ENCODE measurements at places on chromosomes 1 and 21.
A peak's percentile ranks its signal among the peaks of the same experiment; 100 is the strongest.

DNA sequence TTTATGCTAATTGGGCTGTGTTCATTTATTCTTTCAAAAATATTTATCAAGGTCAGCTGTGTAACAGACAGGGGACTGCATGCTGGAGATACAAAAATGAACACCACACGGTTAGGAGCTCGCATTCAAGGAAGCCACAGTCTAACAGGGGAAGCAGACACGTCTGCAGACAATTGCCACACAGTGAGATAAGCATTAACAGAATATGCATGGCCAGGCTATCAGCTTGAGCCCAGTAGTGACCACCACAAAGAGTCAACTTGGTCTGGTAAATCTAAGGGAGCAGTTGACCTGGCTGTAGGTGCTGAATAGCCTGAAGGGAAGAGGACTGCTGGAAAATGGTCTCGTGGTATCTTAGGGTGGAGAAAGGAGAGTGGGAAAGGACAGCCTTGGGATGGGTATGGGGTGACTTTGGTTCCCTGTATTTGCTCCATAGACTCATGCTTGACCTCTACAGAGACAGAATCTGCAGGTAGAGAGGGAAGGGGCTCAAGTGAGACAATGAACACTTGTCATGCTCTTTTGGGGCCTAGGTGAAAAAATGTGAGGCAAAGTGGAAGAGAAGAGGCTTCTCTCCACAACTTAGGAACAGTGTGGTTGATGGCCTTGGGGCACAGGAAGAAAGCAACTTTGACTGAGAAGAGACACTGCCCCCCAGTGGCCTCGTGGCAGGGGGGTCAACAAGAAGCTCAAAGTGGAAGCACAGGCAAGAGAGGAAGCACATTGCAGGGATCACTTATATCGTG, 7.6 kb upstream of the NPL start:
- peak; percentile 36 for DNase-seq

GRCh38 chr1:235063068-235063765, 65.4 kb downstream of the TOMM20 start:
- no peak for DNase-seq

DNA sequence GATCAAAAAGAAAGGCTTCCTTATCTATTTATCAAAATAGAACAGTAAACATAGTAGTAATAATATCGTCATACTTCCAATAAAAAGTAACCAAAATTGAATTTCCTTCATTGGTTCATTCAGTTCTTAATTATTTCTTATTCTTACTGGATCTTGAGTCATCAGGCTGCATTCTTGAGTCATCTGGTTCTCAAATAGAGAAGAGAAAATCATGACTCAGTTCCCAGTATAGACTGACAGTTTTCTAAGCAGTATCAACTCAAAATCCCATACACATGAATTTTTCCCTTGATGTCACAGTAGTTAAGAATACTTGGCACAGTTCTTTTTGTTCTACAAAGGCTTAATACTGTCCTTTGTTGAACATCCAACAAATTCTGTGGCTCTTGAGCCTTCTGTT, 626.9 kb upstream of the ADGRL4 start:
- no peak for DNase-seq

DNA sequence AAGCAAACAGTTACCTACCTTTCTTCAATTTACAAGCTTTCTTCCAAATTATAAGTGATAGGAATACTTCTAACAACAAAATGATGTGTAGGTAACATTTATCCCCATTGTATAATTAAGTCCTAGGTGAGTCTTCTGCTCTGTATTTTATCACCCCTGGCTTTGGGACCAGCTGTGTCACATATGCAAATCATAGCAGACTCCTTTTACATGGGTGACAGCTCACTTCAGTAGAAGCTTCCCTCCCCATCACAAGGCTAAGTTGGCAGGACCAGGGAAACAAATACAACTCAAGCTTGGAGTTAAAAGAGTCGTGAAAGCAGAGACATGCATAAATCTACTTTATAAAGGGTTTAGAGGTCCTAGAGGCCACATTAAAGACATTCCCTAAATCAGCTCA, 121.1 kb upstream of the RUNX1 start:
- no peak for DNase-seq

DNA sequence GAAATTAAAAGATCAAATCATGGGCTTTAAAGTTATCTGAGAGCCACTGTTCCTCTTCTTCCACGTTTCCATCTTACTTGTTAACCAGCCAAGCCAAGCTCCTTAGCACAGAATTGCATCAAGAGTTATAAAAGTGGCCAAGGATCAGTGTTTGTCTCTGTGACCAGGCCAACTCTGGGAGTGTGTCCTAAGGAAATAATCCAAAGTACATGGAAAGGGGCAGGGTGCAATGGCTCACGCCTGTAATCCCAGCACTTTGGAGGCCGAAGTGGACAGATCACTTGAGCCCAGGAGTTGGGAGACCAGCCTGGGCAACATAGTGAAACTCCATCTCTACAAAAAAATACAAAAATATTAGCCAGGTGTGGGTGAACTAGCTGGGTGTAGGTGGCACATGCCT, 10.0 kb upstream of the MPZL1 start:
- DNase-seq, result no peak

GRCh38 chr1:105608713-105609112, 1447.8 kb upstream of the PRMT6 start:
- no peak for DNase-seq

GRCh38 chr1:44798481-44799365, 1.5 kb upstream of the PLK3 start:
- no peak for DNase-seq

DNA sequence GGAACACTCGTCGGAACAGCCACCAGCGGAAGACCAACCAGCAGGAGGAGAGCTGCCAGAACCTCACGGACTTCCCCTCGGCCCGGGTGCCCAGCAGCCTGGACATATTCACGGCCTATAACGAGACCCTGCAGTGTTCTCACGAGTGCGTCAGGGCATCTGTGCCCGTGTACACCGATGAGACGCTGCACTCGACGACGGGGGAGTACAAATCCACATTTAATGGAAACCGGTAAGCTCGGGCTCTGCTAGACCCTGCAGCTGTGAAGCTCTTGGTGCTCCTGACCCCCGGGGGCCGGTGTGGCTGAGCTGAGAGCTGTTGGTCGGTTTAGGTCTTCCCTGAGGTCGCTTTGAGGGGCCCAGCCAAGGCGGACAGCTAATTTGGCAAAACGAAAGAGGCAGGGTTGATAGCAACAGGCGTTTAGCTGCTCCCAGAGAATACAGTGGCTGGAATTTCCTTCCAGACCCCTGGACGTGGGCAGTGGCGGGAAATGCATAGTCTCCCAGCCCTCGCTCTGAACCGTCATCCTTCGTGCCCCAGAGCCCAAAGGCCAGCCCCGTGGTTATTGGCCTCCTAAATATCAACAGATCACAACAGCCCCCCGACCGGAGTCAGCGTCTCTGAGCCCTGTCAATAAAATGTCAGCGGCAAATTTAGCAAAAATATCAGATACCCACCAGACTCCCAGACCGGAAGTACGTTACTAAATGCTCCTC, 118.0 kb downstream of the AJAP1 start:
- DNase-seq, result no peak

DNA sequence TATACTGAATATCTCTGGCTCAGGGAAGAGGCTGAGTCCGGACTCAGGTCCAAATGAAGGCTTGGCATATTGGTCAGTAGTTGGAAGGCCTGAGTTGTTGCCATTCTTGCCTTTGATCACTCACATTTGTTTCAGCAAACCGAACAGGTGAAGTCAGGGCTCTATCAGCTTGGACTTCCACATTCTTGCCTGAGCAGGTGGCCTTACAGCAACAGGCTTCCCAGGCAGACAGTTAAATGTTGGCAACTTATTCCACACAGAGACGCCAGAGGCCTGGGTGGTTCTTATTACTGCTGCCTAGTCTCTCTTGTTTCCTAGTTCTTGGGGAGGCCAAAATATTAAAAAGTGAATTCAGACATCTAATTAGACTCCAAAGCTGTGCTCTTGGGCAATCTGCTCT, 36.6 kb downstream of the XCL2 start:
- DNase-seq, result no peak

DNA sequence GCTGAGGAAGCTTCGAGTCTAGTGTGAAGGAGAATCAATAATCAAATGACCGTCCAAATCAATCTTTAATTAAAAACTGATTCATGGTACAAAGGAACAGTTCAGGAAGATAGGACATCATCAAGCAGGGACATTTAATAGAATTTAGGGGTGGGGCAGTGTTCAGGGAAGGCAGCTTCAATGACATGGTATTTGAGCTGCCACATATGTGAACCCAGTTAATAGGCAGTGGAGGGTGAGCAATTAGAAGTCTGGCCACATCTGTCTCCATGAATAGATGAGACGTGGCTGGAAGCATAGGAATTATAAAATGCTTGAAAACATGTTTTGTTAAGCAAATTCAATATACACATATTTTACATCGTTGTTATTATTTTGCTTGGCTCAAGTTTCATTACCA, 362.7 kb downstream of the PRDM2 start:
- no peak for DNase-seq

DNA sequence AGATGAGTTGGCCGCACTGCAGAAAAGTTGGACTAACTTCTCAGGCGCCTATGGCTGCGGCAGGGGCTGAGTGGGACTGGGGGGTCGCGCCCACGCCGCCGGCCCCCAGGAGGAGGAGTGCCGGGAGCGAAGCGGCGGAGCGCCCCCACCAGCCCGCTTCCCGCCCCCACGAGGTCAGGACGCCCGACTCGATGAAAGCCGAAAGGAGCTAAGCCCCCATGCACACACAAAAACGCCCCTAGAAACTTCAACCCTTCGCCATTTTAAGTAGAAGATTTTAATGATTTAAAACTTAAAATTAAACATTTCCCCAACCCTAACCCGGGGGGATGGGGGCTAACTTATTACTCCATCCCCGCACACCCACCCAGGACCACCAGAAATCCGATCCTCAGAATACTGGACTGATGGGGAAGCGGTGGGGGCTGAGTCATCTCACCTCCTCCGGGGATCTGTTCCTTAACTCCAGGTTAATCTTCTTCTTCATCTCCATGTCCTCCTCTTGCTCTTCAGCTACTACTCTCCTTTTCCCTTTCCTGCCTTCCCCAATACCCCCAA, 539 bp downstream of the ANP32E start:
- DNase-seq, result no peak

DNA sequence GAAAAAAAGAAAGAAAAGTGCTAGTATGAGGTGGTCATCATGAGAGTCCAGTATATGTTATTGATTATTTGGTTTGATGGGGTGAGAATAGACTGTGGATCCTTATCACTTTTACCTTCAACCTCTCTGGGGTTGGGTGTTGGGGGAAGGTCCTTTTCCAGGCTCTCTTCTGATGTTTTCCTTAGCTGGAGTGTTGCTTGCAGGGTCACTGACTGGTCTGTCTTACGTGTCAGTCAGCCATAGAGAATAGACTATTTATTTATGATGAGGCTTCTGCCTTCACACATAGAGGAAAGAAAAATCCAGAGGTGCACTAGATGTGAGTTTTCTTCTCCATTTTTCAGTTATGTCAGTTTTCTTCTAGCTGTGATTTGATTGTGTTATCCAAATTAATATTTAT, 36.5 kb downstream of the MAP3K21 start:
- no peak for DNase-seq

DNA sequence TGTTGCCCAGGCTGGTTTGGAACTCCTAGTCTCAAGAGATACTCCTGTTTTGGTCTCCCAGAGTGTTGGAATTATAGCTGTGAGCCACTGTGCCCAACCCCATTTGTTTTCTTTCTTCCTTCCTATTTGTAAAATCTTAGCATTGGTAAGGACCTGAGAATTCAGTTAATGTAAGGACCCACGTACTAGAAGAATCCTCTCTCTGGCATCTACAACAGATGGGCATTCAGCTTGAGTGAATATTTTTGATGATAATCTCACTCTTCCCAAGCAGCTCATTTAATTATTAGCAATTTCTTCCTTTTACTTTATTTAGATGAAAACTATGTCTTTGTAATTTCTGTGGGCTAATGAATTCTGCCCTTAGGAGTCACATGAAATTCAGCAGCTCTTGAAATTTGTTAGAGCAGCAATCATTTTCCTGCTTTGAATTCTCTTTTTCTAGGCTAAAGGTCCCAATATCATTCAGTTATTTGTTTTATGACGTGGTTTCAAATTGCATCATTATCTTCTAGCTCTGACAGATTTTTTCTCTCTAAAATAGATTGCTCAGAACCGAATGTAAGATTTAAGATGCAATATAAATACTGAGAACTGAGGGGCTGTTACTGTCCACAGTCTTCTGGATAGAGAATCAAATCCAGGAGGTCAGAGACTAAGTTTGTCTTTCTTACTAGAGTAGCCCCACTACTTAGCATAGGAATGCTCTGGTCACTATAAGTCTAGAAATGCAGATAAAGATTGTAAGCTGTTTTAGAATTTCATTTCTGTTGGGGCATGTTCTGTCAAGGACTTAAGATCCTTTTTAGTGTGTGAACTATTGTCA, 59.4 kb downstream of the EPB41 start:
- DNase-seq, result no peak

GRCh38 chr1:45365051-45365450, 24.8 kb upstream of the MUTYH start:
- no peak for DNase-seq

DNA sequence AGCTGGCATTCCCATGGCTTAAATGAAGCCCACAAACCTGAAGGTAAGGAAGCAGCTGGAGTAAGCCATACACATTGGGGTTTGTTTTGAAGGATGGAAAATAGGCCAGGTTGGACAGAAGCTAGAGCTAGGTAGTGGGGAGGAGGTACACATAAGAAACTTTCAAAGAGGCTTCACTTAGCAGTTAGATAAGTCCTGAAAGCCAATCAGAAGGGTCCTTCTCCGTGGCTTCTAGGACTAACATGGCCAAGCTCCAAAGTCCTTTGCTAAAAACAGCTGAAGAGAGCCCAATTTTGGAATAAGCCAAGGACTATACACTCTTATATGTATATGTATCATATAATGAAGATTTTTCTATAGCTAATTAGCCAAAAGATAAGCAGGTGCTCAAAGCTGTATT, 1.8 kb downstream of the EYA3 start:
- no peak for DNase-seq

DNA sequence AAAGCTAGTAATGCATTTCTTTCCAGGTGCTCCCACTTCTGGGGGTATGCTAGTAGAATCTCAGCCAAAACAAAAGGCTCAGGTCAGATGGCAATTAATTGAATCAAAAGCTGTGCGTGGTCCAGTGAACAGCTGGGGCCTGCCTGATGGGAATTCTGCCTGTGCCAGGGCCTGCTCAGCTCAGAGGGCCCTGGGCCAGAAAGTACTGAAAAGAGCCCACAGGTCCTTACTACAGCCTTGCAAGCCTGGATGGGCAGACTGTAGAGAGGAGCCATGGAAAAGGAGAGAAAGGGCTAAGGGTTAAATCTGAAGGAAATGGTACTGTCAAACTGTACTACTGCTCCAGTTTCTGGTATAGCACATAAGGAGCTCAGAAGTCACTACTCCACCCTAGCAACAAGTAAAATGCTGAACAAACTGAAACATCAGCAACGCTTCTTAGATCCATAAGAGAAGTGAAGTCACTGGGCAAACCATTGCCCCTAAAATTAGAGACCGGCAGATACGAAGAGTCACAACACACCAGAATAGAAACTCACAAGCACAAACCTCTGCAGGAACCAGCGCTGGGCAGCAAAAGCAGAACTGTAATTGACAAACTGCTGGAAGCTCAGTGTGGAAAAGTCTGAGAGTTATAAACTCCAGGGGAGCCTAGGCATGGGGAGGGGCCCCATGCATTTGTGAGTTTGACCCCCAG, 121.1 kb upstream of the SYT6 start:
- DNase-seq, result no peak

All from stimulated activated CD8-positive, alpha-beta memory T cell treated with anti-CD3 and anti-CD28 coated beads, Interleukin-2, amount 100 ng/mL, for 1 hour (primary cell).